ENCODE measurements at places on chromosomes 3 and 15. TPM values are rescaled to one million over a fixed set of nuclear protein-coding genes. Genes with fewer than 3 reads are reported as not detected.

Gene BFSP2
- not detected for total RNA-seq

GRCh38 chr3:187741403-187742350 lies 3.6 kb downstream of the BCL6 start:
- DNase-seq: no peak

- DNase-seq: no peak
These were observed 10.8 kb upstream of the SSUH2 start for GRCh38 chr3:8655387-8655835.

DNA sequence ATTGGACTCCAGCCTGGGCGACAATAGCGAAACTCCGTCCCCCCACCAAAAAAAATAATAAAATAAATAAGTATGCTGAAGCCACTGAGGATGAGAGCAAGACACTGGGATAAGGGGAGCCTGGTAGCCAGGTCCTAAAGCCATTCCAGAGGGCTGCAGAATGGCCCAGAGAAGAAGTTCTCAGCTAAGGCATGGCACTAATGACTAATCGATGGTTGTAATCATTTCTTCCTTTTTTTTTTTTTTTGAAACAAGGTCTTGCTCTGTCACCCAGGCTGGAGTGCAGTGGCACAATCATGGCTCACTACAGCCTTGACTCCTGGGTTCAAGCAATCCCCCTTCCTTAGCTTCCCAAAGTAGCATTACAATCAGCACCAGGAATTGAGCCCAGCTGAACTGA lies 25.6 kb upstream of the ZNF774 start:
- no peak for DNase-seq

DNA sequence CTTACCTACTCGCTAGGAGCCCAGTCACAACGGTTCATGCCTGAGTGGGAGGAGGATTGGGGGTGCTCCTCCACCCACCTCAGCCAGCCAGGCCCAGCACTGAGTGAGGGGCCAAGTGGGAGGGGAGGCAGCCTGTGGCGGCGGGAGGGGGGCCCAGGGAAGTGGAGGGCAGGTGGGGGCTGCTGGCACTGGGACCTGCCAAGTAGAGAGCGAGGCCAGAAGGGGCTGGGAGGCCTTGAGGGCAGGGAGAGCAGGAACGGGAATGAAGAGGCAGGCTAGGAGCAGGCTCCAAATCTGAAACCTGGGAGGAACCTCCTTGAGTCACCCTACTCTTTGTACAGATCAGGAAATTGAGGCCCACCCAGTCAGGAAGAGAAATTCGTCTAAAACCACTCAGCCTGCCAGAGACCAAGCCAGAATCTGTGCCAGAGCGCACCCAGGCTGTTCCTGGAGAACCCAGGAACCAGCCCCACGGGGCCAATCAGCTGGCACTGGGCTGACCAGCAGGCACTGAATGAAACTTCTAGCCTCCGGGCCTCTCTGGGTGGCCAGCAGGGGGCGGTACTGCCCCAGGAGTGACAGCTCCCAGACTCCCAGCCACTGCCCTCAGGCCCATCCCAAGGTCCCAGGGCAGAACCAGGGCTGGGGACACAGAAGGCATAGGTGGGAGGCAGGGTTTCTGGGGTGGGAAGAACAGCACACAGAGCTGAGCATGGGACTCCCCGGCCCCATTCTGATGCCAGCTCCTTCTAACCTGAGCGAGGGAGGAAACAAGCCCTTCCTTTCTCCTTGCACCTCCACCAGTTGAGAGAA lies 14.8 kb upstream of the CYP11A1 start:
- DNase-seq: no peak

GRCh38 chr3:46120983-46121382 lies 87.1 kb downstream of the CCR1 start:
- no peak for DNase-seq

DNA sequence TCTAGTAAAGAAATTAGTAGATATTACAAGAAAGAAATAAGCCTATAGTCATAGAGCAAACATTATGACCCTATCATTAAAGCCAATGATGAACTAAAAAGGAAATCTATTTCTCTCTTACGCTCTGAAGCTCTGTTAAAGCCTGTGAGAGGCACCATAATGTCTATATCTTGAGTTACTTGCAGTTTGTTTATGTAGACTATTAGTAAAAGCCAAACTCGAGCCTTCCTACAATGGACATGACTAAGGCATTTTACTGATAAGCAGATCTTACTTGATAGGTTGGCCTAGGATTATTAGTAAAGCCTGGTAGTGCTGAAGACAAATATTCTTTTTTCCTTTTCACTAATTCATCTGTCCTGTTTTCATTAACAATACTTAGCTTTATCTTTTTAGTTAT lies 32.7 kb downstream of the LRRC3B start:
- DNase-seq: no peak

GRCh38 chr3:122843604-122844003 lies 48.7 kb downstream of the SLC49A4 start:
- DNase-seq: peak; percentile 0

All from urinary bladder (tissue), 4 donors.